ENCODE measurements at places on chromosomes 6 and 20.

DNA sequence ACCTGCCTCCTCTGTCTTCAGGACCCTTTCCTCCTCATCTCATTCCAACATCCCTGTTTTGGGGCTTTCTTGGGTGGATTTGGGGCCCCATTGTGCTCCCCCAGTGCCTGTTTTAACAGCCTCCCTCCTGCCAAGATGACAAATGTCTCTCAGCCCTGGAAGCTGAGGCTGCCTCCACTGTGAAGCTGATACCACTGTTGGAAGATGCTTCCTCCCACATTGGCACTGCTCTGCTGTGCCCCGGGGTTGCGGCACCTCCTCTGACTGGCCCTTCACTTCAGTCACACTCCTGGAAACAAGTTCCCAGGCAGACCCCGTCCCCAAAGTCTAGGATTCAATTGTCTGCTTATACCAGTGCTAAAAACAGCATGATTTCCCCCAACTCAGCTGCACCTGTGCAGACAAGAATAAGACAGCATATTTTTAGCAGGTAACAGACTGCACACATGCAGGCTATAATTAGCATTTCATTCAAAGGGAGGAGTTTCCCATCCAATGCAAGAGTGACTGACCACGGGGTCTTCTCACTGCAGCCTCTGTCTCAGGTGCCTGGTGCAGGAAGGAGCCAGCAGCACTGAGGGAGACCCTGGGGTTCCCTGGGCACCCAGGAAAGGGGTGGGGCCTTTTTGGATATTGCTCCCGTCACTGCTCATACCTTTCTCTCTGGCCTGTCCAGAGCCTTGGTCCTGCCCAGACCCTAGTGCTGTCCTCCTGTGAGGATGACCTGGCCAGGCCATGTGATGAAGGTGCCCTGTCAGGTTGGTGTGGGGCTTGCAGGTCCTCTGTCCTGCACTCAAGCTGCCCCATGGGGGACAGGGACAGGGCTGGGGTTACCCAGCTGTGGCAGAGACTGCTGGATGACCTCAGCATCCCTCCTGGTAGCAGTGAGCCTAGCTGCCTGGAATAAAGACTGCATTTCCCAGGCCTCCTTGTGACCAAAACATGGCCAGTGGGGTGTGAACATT is 31.5 kb upstream of the SULF2 start:
- peaks cover 3% of the 10 kb centered on the region for H3K4me1 ChIP-seq
- DNase-seq = no peak
- H3K27me3 ChIP-seq = peaks cover 20% of the 10 kb centered on the region
- H3K4me3 ChIP-seq = no peak overlapping the region
- no peak overlapping the region for H3K27ac ChIP-seq

- peaks cover 20% of the 10 kb centered on the region for H3K27me3 ChIP-seq
- H3K27ac ChIP-seq = no peak overlapping the region
- peaks cover 2% of the 10 kb centered on the region for H3K36me3 ChIP-seq
- H3K4me3 ChIP-seq = no peak overlapping the region
- peaks cover 3% of the 10 kb centered on the region for H3K4me1 ChIP-seq
Measured at GRCh38 chr6:84763886-84764331, 489 bp downstream of the TBX18 start.

DNA sequence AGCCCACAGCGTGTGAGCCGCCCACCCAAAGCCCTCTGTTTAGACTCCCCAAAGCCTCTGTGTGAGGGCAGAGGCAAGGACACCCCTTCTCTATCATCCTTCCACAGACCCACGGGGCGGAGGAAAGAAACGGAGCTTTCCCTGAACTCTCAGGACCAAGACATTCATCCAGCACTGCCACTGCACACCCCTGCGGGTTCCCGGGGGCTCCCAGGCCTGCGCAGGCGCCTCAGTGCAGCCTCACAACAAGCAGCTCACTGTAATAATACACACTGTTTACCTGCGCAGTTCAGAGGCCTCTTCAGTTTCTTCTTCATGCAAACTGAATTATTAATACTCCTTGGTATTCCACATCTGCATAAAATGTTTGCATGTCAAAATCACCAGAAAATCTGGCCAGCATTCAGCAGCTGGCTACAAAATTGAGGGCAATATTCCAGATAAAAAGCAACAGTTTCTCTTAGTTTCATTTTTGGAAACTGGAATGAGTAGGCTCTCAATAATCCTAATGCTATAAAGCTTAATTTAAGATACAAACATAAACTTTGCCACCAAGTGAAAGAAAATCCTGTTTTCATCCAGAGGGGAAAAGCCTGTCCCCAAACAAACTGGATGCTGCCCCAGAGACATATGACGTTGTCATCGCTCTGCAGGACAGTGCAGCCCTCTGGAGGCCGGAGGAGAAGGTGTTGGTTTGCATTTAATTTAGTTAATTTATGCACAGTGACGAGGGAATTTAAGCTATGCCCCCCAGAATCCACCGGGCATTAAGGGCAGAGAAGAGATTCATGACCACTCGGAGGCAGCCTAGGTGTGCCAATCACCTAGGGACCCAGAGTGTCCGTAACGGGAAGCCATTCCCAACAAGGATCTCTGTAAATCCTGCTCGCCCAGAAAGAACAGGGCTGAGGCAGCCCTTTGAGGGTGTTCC is 45.3 kb downstream of the NINL start:
- DNase-seq = no peak
- H3K27me3 ChIP-seq = peaks cover 2% of the 10 kb centered on the region
- peaks cover 5% of the 10 kb centered on the region for H3K4me1 ChIP-seq
- H3K36me3 ChIP-seq = no peaks in the 10 kb centered on the region

- no peak overlapping the region for H3K27ac ChIP-seq
- no peaks in the 10 kb centered on the region for H3K36me3 ChIP-seq
- peaks cover 7% of the 10 kb centered on the region for H3K27me3 ChIP-seq
- DNase-seq = no peak
- H3K4me3 ChIP-seq = no peak overlapping the region
Measured at GRCh38 chr6:56984361-56984760, 29.5 kb downstream of the BEND6 start.

GRCh38 chr6:166440106-166440505 is 57.4 kb upstream of the MPC1 start:
- H3K36me3 ChIP-seq = peaks cover 6% of the 10 kb centered on the region
- peaks cover 13% of the 10 kb centered on the region for H3K27me3 ChIP-seq
- no peak for DNase-seq
- H3K4me1 ChIP-seq = peaks cover 2% of the 10 kb centered on the region
- no peak overlapping the region for H3K4me3 ChIP-seq

GRCh38 chr6:53236241-53236640 is 87.6 kb upstream of the GCM1 start:
- peaks cover 57% of the 10 kb centered on the region for H3K4me1 ChIP-seq
- H3K4me3 ChIP-seq = peak overlapping the region; percentile 57
- no peak for DNase-seq
- H3K27me3 ChIP-seq = no peaks in the 10 kb centered on the region
- H3K36me3 ChIP-seq = peaks cover 15% of the 10 kb centered on the region
- peak overlapping the region; percentile 88 for H3K27ac ChIP-seq

- peaks cover 2% of the 10 kb centered on the region for H3K36me3 ChIP-seq
- no peak overlapping the region for H3K27ac ChIP-seq
- H3K4me3 ChIP-seq = no peak overlapping the region
- no peak for DNase-seq
- no peaks in the 10 kb centered on the region for H3K4me1 ChIP-seq
Measured at GRCh38 chr6:164563924-164564323, 745.5 kb downstream of the C6orf118 start.

- no peaks in the 10 kb centered on the region for H3K4me1 ChIP-seq
- no peaks in the 10 kb centered on the region for H3K27me3 ChIP-seq
- no peak overlapping the region for H3K4me3 ChIP-seq
- no peak overlapping the region for H3K27ac ChIP-seq
- H3K36me3 ChIP-seq = no peaks in the 10 kb centered on the region
Measured at GRCh38 chr6:164294047-164294784, 879.7 kb downstream of the QKI start.

- H3K36me3 ChIP-seq = no peaks in the 10 kb centered on the region
- no peaks in the 10 kb centered on the region for H3K27me3 ChIP-seq
- H3K4me1 ChIP-seq = peaks cover 9% of the 10 kb centered on the region
- peak overlapping the region; percentile 35 for H3K4me3 ChIP-seq
- peak overlapping the region; percentile 11 for H3K27ac ChIP-seq
Measured at GRCh38 chr20:49750611-49751396, 37.1 kb upstream of the B4GALT5 start.

DNA sequence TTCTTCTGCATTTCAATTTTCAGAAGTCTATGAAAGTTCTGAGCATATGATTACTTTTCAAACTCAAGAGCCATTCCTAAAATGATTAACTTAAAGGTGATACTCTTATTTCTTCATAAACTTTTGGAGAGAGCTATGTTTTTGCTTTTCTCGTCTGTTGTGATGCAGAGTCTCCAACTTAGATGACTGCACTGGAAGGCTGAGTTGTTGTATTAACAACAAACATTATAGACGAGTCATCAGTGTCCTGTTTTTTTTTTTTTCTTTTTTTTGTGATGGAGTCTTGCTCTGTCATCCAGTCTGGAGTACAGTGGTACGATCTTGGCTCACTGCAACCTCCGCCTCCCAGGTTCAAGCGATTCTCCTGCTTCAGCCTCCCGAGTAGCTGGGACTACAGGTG is 101.9 kb downstream of the CD109 start:
- no peak overlapping the region for H3K27ac ChIP-seq
- no peaks in the 10 kb centered on the region for H3K4me1 ChIP-seq
- no peak overlapping the region for H3K4me3 ChIP-seq
- H3K36me3 ChIP-seq = no peaks in the 10 kb centered on the region
- DNase-seq = no peak

DNA sequence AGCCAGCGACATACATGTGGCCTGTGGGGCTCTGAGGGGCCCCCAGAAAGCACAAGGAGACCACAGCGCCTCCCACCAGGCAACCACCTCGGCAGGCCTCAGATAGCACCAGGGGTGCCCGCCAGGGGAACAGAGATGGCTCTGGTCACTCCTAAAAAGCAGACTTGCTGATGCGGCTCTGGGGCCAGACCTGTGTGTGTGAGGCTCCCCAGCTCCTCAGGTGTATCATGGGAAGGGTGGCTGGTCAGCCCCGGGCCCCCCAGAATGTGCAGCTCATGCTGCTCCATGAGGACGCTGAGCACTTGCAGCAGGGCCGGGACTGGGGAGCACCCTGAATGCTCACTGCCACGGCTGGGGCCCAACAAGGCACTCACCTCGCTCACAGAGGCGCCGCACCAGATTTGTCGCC is 60.2 kb downstream of the PYGB start:
- peaks cover 9% of the 10 kb centered on the region for H3K4me1 ChIP-seq
- peaks cover 2% of the 10 kb centered on the region for H3K36me3 ChIP-seq
- no peak overlapping the region for H3K27ac ChIP-seq
- no peak overlapping the region for H3K4me3 ChIP-seq
- H3K27me3 ChIP-seq = no peaks in the 10 kb centered on the region
- no peak for DNase-seq

DNA sequence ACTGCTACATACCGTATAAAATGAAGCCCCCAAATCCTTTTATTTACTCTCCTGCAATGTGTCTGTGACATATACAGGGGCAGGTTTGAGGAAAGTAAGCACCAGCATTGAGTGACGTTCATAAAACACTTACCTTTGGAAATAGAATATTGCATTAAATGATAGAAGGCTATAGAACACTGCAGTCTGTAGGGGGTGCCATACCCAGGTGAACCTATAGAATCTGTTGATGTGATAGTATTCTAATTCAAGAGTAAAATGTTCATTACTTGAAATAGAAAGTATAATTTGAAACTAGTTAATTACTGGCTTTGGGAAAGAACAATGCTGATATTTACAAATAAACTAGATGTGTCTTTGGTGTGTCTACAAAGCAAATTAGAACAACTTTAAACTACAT is 47.0 kb upstream of the PRL start:
- no peaks in the 10 kb centered on the region for H3K36me3 ChIP-seq
- peaks cover 1% of the 10 kb centered on the region for H3K27me3 ChIP-seq
- H3K4me1 ChIP-seq = no peaks in the 10 kb centered on the region
- H3K27ac ChIP-seq = no peak overlapping the region

GRCh38 chr6:21908161-21908848 is 314.8 kb downstream of the SOX4 start:
- no peak for DNase-seq
- no peaks in the 10 kb centered on the region for H3K27me3 ChIP-seq
- no peak overlapping the region for H3K4me3 ChIP-seq
- no peak overlapping the region for H3K27ac ChIP-seq

GRCh38 chr6:162147805-162148204 is 579.8 kb downstream of the PRKN start:
- DNase-seq = no peak
- H3K27ac ChIP-seq = no peak overlapping the region
- no peak overlapping the region for H3K4me3 ChIP-seq
- no peaks in the 10 kb centered on the region for H3K36me3 ChIP-seq

GRCh38 chr6:36177166-36177565 is 19.4 kb upstream of the BRPF3 start:
- H3K4me1 ChIP-seq = no peaks in the 10 kb centered on the region
- no peaks in the 10 kb centered on the region for H3K27me3 ChIP-seq
- H3K27ac ChIP-seq = no peak overlapping the region
- H3K36me3 ChIP-seq = peaks cover 35% of the 10 kb centered on the region
- no peak overlapping the region for H3K4me3 ChIP-seq

DNA sequence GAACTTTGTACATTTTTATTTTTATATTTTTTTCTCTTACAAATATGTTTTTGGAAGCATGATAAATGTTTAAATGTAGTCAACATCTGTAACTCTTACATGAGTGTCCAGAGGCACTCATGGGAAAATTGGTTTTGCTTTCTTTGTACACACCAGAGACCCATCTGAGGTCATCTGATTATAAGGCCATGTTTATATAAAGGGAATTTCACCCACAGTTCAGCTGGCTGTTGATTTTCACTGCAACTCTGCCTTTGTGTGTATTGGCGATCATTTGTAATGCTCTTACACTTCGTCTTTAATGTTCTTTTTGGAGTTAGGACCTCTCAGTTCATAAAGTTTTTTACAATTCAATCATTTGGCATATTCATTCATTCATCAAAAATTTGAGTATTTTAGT is 28.1 kb downstream of the RIOK1 start:
- H3K36me3 ChIP-seq = peaks cover 34% of the 10 kb centered on the region
- no peak overlapping the region for H3K27ac ChIP-seq
- no peaks in the 10 kb centered on the region for H3K4me1 ChIP-seq
- no peaks in the 10 kb centered on the region for H3K27me3 ChIP-seq

GRCh38 chr6:18142591-18142861 is 12.4 kb downstream of the TPMT start:
- H3K27me3 ChIP-seq = no peaks in the 10 kb centered on the region
- H3K4me1 ChIP-seq = peaks cover 9% of the 10 kb centered on the region
- H3K27ac ChIP-seq = peak overlapping the region; percentile 4
- DNase-seq = no peak
- H3K36me3 ChIP-seq = peaks cover 25% of the 10 kb centered on the region
- H3K4me3 ChIP-seq = no peak overlapping the region

GRCh38 chr20:43840382-43841070 is 74.1 kb upstream of the TOX2 start:
- peaks cover 6% of the 10 kb centered on the region for H3K27me3 ChIP-seq
- no peak for DNase-seq
- H3K36me3 ChIP-seq = no peaks in the 10 kb centered on the region
